ENCODE measurements at places on chromosomes 16 and 17.

- no peak for DNase-seq
These were observed 13.2 kb downstream of the RPH3AL start for GRCh38 chr17:339193-340061.

DNA sequence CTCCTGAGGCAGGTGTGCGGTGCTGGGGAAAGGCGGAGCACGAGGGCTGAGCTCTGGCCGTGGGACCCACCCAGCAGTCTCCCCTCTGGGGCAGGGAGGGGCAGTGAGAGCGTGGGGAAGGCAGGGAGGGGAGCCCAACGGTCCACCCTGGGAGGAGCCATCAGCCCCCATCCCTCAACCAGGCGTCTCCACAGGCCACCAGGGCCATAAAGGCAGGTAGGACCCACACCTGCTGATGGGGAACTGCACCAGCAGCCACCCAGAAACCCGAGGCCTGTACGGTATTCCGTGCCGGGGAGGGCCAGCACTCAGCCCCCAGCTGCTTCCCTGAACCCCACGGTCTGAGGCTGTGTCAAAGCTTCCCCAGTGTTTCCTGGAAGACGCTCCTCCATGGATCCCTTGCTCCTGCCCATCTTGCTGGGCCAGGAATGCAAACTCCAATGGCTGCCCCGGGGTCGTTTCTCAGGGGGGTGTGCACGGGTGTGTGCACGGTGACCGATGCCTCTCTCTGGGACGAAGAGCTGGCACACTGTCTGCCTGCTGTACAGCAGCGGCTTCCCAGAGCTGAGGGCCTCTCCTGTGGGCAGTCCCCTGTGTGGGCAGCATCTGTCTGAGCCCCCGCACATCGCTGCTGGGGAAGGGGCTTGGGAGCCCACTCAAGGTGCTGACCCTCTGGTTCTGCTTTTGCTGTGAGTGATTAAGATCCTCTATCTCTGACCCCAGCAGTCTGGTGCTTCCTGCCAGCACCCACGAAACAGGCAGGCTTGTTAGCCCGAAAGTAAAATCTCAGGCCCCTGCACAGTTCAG lies 17.2 kb upstream of the METRNL start:
- DNase-seq: no peak

DNA sequence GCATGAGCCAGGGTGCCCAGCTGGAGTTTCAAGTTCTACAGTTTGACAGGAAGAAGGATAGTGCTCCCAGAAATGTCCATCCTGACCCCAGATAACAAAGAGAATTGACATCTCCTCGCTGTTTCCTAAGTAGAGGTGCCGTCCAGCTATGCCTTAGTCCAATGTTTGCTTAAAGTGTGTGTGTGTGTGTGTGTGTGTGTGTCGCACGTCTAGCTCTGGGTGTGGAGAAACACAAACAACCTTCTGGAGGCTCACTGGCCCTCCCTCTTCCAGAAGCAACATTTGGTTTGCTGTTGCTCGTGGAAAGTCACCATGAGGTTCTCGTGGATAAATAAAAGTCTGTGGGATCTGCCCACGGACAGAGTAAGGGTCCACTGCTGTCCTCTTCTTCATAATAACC lies 22.1 kb downstream of the EMP2 start:
- DNase-seq: no peak

DNA sequence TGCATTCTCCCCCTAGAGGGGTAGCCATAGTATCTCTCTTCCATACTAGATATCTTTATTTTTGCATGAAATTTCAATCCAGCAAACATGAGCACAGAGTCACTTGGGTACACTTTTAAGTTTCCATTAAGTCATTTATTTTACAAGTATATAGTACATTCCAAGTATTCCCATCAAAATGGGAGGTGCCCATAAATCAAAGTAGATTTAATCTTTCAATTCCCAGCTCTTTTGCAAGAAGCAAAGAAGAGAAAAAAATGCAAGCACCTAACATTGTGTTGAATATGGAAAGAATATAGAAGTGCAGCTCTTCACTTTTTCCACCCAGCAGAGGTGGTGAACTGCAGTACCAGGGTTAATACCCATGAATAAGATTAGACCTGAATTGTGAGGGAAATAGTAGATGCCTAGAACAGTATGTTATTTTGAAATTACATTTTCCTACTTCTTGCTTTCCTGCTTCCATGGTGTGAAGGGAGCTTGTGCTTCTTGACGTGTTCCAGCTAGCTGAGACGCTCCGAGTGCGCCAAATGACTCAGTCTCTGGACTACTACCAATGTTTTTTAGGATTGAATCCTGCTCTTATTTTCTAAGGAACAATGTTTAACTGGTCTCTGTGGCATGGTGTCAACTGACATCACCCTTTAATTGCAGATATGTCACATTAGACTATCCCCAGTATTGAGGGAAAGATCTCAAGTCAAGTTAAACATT lies 151.1 kb upstream of the MAF start:
- no peak for DNase-seq

GRCh38 chr17:60315650-60316049 lies 76.3 kb downstream of the USP32 start:
- DNase-seq: no peak

DNA sequence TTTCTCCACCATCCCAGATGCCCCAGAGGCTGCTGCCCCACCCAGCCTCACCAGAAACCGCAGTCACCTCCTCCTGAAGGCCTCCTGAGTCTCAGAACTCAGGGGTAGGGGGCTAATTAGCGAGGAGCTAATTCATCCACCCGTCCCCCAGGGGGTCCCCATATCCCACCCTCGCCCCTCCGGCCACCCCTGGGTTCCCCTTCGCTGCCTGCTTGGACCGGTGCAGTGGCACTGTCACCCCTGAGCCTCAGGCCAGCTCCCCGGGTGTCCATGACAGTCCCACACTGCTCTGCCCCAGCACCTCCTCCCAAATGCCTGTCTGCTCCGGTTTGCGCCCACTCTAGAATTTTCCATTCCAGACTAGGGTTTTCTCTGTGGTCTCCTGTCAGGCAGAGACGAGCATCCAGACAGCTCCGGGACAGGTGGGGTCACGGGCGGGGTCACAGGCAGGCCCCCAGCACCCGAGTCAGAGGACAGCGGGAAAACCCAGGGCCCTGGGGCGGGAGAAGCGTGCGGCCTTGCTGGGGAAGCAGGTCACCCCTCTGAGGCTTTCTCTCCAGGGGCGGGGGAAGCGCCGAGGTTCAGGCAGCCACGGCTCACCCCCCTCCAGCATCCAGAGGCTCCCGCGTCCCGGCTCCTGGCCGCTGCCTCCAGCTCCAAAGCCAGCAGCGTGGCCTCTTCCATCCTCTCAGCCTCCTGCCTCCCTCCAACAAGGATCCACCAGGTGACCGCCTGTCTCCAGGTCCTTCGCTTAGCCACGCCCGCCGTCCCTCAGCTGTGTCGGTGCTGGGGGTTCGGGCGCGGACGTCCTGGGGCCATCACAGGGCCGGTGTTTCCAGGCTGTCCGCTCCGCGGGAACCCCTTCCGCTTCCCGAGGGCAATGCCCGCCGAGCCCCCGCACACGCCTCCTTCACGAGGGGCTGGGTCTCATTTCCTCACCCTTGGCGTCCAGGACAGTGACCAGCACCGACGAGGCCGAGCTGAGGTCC lies 3.1 kb upstream of the PERCC1 start:
- DNase-seq: no peak

DNA sequence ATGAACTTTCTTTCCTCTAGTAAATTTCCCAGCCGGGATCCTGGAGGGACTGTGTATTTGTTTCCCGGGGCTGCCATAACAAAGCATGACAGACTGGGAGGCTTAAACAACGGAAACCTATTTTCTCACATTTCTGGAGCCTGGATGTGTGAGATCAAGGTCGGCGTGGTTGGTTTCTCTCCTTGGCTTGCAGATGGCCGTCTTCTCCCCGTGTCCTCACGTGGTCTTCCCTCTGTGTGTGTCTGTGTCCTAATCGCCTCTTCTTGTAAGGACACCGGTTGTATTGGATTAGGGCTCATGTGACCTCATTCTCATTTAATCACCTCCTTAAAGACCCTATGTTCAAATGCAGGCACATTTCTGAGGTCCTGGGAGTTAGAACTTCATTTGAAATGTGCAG lies 22.0 kb upstream of the USP10 start:
- no peak for DNase-seq

DNA sequence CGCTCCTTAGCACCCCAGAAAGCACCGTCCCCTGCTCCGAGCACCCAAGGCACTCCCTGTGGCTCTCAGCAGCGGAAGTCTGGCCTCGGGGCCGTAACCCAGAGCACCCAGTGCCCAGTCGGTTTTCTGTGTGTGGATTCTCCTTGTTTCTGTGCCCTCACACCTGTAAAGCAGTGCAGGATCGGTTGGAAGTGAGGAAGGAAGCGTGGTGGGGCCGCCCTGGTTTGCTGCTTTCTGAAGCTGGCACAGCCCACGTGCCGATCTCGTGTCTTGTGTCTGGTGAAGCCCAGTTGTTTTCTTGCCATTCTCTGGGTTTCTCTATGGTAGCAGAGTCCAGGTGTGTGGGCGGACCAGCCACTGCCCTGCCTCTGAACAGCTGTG lies 3.7 kb downstream of the ACSF3 start:
- no peak for DNase-seq

- no peak for DNase-seq
These were observed 108.2 kb downstream of the SLC39A11 start for GRCh38 chr17:72984145-72984925.

GRCh38 chr17:9924735-9925191 lies 19.7 kb upstream of the RCVRN start:
- DNase-seq: peak; percentile 34

DNA sequence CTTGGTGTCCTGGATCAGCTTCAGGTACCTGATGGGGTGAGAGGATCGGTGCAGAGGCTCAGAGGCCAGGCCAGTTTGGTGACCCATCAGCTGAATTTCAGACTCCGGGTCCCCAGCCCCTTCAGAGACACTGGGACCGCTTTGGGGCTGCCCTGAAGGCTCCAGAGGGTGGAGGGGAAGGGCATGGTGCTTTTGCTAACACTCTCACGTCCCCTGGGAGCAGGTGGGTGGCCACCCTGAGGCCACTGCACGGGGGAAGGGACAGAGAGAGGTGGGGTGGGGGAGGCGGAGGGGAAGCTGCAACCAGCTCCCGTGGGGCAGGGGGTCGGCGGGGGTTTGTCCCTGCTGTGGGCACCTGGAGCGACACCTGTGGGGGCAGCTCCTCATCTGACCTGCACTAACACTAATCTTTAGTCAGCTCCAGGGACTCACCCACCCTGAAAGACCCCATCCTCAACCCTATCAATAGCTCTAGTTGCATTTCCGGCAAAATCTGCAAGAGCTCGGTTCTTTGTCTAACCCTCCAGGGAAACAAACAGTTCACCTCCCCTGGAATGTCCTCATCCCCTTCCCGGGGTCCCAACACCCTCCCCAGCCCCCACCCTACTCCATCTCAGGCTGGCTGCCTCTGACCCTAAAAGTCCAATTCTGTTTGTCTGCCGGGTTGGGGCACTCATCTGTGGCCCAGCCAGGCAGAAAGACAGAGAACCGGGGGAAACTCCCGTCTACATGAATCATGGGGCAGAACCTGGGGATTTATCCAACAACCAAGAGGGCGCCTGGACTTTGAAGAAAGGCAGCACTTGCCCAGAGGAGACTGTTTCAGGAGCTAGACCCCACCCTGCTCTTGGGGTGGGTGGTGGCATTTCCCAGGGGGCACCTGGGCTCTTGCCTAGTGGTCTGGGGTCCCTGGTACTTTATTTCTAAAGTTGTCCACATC lies 91.9 kb upstream of the CBX4 start:
- DNase-seq: no peak

- no peak for DNase-seq
These were observed 3.3 kb downstream of the TMEM94 start for GRCh38 chr17:75459590-75460267.

DNA sequence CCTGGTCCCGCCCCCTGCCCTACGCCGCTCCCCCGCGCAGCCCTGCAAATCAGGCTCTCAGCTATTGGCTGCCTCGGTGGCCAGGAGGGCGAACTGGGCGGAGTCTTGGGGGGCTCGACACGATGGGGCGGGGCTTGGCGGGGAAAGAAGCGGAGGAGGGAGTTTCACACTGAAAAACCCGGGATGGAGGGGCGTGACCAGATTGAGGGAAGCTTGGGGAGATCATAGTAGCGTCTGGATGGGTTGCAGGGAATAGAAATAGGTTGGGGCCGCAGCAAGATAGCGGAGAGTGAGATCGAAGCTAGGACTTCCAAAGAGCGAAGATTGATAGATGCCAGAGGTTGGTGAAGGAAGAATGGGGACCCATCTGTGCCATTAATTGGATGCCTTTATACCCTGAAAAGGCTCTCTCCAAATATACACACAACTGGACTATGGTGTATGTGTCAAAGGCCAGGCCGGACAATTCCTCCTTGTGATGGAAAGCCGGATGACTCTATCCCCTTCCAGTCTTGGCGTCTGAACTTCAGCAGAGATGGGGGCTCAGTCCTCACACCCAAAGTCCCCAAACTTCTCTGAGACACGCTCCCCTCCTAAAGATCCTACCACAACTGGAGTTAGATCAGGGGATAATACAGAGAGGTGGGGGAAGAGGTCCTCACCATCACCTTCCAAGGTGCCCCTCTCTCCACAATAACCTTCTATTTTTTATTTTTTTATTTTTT lies 376 bp upstream of the STAC2 start:
- DNase-seq: peak; percentile 72

DNA sequence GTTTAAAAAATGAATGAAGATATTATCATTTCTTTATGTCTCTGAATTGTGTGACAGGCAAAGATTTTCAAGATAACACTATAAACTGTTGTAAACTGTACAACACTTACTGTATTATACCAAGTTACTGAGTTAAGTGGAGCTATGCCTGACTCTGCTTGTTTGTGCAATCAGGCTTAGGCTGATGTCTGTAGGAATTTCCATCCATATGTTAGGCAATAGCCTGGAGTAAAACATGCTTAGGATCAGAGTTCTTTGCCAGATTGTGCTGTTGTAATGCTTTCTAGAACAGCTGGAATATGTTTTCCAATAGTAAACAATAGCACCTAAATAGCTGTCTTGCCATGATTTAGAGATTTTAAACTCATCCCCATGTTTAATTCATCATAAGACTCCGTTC lies 1496.7 kb downstream of the CDH11 start:
- no peak for DNase-seq

GRCh38 chr17:57975044-57975443 lies 13.0 kb downstream of the VEZF1 start:
- DNase-seq: no peak

DNA sequence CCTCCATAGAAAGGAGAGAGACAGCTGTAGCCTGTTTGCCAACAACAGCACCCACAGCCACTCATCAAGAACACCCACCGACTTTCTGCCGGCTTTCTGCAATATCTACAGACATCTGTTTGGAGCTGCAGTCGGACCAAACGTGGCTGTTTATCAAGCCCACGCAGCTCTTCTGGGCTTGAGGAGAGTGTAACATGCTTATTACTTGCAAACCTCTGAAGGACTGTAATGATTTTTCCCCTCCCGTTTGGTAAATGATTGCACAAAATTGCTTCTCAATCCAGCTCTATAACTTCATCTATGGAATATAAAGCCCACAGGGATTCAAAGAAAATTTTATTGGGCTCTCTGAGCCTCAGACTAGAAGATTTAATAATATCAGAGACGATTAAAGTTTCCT lies 100.5 kb downstream of the VAT1L start:
- DNase-seq: no peak

GRCh38 chr16:11447272-11447671 lies 102.0 kb downstream of the RMI2 start:
- DNase-seq: no peak

All from endothelial cell (in vitro differentiated cells).